ENCODE measurements at places on chromosomes 3 and 15.

- no peak for DNase-seq
These were observed 195.7 kb upstream of the CHRNA7 start for GRCh38 chr15:31834654-31835053.

DNA sequence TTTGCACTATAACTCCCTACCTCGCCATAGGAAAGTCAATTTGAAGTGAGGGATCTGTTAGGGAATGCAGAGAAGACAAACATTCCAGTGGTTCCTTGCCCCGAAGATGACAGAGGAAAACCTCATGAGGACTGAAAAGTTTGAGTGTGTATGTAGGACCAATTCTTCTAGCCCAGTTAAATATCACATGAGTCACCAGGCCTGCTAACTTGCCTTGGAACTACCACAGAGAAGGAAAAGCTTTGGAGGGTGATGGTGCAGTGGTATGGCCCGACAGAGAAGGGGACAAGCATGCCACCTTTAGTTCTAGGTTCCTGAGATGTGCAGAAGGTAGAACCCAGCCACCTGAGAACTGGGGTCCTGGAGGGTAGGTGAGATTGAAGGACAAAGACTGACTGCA, 2.6 kb upstream of the UPK1B start:
- no peak for DNase-seq

GRCh38 chr15:41603941-41604911, 45.2 kb downstream of the TYRO3 start:
- peak; percentile 92 for DNase-seq

DNA sequence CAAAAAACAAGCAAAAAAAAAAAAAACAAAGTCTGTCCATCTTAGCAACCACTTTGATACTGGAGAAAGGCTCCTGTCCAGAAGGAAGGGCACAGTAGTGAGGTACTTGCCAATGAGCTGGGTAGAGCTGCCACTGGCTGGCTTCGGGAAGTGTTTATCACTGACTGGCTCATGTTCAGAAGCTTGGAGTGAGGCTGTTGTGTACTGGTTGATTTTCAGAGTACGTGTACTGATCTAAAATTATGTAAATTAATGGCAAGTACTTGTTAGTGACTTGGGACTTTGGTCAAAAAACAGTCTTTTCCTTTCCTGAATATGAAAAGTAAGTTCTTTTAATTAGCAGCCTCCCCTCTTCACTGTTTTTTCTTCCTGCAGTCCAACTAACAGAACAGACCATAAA, 979 bp upstream of the ZNF621 start:
- DNase-seq: no peak

DNA sequence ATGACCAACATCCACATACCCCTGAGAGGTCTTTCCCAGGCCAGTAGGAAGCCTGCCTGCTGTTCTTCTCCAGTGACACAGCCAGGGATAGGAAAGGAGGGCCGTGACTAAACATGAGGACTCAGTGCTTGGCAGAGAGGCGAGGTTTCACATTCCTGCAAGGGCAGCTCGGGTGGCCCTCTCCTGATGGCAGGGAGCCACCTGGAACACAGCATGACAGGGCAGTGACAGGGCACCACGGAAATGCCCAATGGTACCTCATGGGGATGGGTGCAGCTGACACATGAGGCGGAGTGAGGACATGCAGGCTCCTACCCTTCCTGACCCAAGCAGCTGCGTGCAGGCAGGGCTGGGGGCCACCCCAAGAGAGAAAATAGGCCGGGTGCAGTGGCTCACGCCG, 7.4 kb upstream of the TGM5 start:
- no peak for DNase-seq

DNA sequence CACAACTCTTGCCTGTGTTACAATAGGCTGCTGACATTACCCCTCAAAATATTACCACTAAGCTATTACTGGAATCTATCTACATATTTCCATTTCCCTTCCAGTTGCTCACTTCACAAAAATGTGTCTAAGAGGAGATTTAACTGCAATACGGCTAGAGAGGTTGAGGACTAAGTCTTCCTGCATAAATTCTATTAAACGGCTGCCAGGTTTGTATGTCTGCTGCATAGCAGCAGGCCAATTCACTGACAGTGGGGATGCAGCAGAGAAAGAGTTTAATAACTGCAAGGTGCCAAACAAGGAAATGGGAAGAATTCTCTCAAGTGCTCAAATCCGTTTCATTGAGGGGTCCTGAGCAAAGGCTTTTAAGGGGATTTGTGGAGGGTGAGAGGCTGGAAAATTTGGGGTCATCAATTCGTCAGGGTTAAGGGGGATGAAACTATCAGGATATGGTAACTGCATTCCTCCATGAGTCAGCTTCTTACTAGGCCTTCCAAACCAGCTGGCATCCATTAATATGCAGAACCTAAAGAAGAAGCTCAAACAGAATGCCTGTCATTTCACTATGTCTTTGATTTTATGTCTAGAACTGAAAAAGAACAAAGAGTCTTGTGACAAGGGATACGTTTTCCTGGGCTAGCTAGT, 675.6 kb downstream of the TBL1XR1 start:
- peak; percentile 52 for DNase-seq

GRCh38 chr3:133891662-133892378, 3.9 kb downstream of the RAB6B start:
- DNase-seq: no peak

GRCh38 chr3:156321945-156322344, 201.6 kb downstream of the KCNAB1 start:
- no peak for DNase-seq

Data from GM23338 (cell line).